Stimulated activated CD4-positive, alpha-beta T cell treated with anti-CD3 and anti-CD28 coated beads, Interleukin-15, amount 100 ng/mL, for 1 hour (primary cell): ENCODE measurements at places on chromosomes 4 and X.

GRCh38 chr4:186068581-186069348 lies at the start of gene TLR3:
Gene TLR3 (plus strand): TSS chr4:186069156. CDS start chr4:186076620, 7,464 bp downstream.
- DNase-seq, result no peak

GRCh38 chr4:165294907-165295306 lies 32.6 kb upstream of the MSMO1 start:
- no peak for DNase-seq

- no peak for DNase-seq
Observed at GRCh38 chr4:80204433-80205011, 7.2 kb downstream of the PRDM8 start.

DNA sequence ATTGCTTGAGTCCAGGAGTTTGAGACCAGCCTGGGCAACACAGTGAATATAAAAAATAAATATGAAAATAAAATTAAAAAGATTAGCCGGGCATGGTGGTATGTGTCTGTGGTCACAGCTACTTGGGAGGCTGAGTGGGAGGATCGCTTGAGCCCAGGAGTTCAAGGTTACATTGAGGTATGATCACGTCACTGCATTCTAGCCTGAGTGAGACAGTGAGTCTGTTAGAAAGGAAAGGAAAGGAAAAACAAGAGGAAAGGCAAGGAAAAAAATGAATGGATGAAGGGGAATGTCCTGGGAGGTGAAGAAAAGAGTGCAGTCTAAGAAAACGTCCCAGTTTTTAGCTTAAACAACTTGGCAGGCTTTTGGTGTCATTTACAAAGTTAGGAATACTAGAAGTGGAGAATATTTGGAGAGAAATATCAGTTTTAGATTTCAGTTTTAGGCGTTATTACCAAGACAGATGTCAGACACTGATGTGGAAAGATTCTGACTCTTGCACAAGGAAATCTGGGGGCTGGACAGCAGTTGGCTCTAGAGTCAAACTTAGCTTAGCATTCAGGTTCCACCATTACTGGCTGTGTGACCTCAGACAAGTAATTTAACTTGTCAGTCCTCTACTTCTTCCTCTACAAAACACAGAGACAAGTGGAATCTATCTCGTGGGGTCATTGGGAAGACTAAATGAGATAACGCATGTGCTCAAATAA lies 139.0 kb downstream of the TSPAN5 start:
- no peak for DNase-seq

GRCh38 chr4:25760518-25761157 lies 102.2 kb downstream of the SEL1L3 start:
- no peak for DNase-seq

DNA sequence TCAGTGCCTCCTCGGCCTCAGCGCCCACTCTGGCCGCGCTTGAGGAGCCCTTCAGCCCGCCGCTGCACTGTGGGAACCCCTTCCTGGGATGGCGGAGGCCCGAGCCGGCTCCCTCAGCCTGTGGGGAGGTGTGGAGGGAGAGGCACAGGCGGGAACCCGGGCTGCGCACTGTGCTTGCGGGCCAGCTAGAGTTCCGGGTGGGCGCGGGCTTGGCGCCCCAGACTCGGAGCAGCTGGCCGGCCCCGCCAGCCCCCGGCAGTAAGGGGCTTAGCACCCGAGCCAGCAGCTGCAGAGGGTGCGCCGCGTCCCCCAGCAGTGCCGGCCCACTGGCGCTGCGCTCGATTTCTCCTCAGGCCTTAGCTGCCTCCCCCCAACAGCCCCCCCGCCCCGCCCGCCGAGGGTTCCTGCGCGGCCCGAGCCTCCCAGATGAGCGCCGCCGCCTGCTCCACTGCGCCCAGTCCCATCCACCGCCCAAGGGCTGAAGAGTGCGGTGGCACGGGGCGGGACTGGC lies 1137.0 kb downstream of the PCDH18 start:
- DNase-seq, result no peak

- DNase-seq, result no peak
Observed at GRCh38 chr4:121742794-121743193, 22.2 kb downstream of the SMIM43 start.

DNA sequence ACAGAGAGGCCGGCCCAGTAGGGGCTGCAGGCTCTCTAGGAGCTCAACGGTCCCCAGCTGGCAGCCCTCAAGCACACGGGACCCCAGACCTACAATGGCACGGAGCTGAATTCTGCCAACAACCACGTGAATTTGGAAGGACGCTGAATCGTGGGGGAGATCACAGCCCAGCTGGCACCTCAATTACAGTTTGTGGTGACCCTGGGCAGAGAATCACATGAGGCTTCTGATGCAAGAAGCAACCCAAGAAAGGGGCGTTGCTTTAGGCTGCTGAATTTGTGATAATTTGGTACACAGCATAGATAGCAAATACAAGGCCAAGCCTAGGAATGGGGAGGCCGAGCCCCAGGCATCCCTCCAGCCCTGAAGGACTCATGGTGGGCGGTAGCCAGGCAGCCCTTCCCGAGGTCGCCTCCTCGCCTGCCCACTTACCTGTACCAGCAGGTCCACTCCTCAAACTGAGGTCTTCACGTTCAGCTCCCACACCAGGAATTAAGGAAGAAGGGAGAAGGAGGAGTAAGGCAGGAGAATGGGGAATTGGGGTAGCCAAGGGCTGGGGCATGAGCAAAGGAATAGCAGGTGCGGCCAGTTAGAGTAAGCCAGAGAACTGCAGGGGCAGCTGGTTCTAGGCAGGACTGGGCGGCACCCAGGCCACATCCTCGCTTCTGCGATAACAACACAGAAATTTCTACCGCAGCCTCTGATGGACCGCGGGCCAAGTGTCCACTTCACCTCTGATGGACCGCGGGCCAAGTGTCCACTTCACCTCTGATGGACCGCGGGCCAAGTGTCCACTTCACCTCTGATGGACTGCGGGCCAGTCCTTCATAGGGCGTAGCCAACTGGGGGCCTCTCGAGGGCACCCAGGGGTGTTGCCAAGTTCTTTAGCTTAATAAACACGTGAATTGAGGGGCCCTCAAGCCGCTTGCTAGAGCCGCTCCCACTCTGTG lies 23.4 kb upstream of the HTRA3 start:
- no peak for DNase-seq
